ENCODE measurements at places on chromosomes 6 and 20.

- DNase-seq, result no peak
Measured at GRCh38 chr20:1811621-1812498, 83.3 kb upstream of the SIRPA start.

DNA sequence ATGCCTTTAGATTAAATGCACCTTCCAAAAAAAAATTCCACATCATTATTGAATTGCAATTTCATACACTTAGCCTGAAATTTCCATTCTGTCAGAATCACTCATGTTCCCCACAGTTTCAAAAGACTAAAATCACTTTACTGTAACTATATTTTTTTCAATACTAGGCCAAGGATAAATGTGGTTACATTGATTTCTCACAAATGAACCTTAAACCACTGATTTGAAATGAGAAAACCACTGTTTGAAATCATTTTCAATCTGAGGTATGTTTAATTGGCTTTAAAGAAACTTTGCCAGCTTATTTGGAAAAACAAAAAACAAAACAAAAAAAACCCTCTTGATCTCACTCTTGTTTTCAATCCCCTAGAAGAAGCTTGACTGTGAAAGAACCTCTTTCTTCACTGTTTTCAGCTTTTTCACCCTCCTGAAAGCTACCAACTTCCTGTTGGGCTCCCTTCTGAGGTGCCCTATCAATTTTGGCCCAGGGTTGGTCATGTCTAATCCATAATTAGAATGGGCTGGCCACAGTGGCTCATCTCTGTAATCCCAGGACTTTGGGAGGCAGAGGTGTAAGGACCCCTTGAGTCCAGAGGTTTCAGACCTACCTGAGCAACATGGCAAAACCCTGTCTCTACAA lies 242.5 kb downstream of the ADGRG6 start:
- DNase-seq, result no peak

DNA sequence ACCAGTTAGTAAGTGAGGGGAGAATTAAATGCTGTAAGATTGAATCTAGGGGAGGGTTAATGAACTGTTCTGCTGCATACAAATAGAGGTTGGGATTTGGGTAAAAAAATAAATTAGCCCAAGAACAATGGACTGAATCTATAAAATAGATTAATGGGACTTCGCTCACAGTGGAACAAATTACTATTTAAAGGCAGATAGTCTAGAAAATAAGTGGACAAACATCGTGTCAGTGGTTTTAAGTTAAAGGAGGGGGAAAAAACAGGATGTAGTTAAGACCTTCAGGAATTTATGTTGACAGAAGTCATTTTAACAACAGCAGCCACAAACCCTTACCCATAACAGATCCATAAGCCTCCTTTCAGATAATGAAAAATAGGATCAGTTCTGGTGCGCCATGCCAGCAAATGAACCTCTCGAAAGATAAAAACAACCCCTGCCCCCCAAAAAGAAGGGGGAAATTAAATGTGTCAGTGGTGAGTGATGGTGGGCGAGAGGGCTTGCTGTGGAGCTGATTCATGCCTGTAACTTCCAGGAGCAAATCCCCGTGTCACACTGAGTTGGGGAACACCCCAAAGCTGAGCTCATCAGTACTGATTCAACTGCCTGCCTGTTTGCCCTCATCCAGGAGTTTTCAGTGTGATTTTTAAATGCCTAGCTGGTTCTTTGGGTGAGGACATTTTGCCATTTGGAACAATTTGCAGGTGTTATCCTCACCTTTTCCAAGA lies 86.8 kb downstream of the PPP1R14C start:
- DNase-seq, result peak; percentile 18

- no peak for DNase-seq
Measured at GRCh38 chr20:61895016-61895415, 170.7 kb downstream of the TAF4 start.

DNA sequence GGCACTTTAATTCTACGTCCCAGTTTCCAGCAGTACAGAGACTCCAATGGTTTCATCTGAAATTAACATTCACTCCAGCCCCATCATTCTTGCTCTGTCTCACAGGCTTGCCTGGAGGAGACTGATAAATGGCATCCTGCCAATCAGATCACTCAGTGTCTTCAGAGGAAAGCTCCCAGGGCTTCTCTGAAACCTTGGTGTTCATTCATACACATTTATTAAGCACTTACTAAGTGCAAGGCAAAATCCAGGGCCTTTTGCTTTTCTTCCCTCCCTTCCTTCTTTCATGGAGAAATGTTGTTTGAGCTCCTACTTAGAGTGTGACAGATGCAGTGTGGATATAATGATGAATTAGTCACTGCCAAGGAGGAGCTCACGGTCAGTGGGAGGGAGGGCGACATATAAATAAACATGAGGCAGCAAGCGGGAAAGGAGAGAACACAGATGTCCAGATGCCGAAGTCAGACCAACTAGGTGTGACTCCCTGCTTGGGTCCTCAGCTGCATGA lies 106.7 kb upstream of the DTNBP1 start:
- DNase-seq, result no peak

DNA sequence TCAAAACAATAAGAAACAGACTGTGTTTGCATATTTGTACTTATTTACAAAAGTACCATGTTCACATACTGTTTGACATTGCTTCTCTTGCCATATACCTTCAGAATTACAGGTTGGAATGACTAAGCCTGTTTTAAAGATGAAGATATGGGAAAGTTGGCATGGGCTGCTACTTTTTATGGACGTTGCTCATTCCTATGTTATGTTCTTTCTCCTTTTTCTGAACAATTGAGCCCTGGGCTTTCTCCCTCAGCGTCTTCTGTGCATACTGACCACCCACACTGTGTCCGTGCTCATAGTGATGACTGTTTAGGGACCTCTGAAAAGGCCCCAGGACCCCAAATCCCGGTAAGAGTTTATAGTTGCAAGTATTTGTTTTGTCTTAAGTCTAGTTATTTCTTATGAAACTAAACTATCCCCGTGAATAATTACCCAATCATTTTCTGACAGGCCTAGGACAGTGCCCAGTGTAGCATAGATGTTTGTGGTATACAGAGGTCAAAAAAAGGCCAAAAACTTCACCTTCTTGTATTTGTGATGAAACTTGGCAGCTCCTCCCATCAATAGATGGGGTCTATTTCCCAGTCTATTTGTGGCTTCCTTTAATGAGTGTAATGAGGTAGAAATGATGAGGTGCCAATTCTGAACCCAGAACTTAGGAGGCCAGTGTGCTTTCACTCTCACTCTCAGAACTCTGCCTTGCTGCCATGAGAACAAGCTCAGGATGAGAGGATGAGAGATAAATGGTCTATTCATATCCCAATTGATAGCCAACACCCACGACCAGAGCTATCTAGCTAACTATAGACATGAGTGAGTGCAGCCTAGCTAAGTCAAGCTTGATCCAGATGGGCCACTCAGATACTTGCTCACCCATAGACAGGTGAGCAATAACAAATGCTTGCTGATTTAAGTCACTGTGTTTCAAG lies 40.9 kb downstream of the GSTA4 start:
- no peak for DNase-seq

DNA sequence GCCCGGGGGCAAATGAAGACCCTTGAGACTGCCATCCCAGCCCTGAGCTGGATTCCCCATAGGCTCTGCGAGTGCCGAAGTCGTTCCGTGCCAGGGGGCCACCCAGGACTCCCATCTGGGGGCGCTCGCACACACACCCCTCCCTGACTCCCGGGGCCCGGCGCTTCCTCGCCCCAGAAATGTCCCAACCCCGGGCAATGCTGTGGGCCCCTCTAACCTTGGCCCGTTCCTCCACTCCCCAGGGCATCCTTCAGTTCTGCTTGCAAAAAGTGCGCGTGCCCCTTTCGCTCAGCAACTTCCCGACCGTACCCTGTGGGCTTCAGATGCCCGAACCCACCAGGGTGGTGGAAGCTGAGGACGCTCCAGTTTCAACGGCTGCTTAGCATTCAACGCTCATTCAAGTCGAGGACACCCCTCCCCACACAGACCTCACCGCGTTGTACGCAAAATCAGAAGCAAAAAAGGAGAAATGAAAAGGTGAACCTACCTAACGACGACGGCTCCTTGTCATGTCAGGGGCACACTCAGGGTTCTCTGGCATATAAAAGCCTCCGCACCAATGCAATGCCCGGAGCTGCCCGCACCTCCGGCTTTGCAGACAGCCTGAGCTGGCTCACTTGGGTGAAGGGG lies 25.3 kb downstream of the RIPOR2 start:
- peak; percentile 80 for DNase-seq

GRCh38 chr6:56255349-56255748 lies 8.0 kb upstream of the COL21A1 start:
- no peak for DNase-seq

- no peak for DNase-seq
Measured at GRCh38 chr6:9463311-9463710, 951.6 kb downstream of the TFAP2A start.

DNA sequence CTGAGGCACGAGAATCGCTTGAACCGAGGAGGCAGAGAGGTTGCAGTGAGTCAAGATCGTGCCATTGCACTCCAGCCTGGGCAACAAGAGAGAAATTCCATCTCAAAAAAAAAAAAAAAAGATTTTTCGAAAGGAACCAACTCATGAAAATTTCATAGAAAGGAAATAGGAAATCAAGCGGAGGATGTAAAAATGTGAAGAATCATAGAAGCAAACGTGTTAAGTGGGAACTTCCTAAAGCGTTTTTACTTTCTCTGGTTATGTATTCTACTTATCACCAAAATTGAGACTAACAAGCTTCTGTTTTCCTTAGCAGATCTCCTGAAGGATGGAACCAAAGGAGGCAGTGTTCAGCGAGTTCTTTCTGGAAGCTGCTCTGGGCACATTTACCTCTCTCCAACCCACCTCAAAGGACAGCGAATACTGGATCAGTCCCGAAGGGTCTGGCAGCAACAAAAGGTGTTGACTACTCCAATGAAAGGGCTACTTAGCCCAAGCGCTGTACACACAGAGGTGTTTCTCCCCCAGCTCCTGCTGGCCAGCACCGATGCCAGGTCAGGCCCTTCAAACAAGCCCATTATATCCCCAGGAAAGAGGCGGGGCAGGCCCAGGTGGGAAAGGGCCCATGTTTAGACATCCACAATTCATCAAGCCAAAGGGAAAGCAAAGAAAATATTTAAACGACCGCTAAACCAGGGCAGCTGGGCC lies 327.5 kb upstream of the JARID2 start:
- no peak for DNase-seq

DNA sequence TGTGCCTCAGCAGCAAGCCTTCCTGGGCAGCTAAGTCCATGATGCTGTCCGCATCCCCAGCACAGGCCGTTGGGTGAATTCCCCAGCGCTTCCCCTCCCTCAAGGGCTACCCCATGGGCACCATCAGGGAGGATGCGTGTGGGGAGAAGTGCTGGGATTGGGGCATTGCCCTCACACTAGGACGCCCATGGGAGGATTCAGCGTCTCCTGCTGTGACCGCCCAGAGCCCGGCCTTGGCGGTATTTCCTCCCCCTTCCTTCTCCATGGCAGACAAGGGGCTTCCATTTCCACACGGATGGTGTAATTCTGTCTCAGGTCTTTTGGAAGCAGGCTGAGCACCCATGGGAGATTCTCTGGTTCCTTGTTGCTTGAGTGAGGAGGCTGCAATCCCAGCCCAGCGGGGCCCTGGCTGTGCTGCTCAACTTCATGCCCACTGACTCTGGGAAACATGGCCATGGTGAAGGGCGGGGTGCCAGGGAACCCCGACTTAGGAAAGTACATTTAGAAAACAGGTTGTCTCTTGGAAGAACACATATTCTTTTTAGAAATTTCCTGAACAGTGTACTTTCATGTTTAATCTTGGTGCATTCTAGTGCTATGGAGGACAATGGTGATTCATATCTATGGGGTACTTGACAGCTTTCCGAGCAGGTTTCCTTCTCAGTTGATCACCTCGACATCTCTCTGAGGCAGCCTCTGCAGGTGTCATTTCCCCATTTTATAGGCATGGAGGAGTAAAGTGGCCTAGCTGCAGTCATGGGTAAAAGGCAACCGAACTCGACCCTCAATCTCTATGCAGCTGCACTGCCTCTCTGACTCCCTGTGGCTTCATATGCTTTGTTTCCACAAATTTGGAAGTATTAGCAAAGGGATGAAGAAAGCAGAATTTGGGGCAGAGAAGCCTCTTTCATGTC lies 178.2 kb upstream of the CST7 start:
- no peak for DNase-seq

- no peak for DNase-seq
Measured at GRCh38 chr6:187210-187861, 105.0 kb upstream of the DUSP22 start.

DNA sequence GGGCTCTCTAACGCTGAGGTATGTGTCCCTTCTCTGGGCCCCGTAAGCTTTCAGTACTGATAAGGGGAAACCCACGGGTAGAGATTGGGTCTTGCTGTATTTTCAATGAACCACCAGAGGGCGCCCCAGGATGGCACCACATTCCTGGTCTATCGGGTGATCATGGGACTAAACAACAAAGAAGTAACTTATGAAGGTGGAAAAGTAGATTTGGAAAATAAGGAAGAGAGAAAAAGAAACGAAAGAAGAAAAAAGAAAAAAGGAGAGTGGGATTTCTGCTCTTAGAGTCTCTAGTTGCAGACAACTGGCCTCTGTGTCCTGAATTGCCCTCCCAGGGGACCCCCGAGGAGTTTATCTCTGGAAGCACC lies 93.8 kb downstream of the GMPR start:
- peak; percentile 60 for DNase-seq
